SJSA1 (cell line): ENCODE measurements at places on chromosomes 2 and 18. TPM values are rescaled to one million over a fixed set of nuclear protein-coding genes. Genes with fewer than 3 reads are reported as not detected.
A peak's percentile ranks its signal among the peaks of the same experiment; 100 is the strongest.

- H3K4me3 ChIP-seq, result no peak overlapping the region
- no peak for DNase-seq
- peaks cover 4% of the 10 kb centered on the region; the same call in 1 of the 2 replicates for H3K36me3 ChIP-seq
- H3K27me3 ChIP-seq, result no peaks in the 10 kb centered on the region
- H3K4me1 ChIP-seq, result peaks cover 21% of the 10 kb centered on the region
Observed at GRCh38 chr2:135951041-135951583, 34.3 kb downstream of the DARS1 start.

GALNT3 gene
- total RNA-seq, result 2.2 TPM in 1 of 2 replicates, not detected in the other

- no peaks in the 10 kb centered on the region for H3K27me3 ChIP-seq
- no peak overlapping the region for H3K27ac ChIP-seq
- no peaks in the 10 kb centered on the region for H3K36me3 ChIP-seq
- H3K4me1 ChIP-seq, result no peaks in the 10 kb centered on the region
Observed at GRCh38 chr2:104046466-104046865, 807.4 kb upstream of the POU3F3 start.

DNA sequence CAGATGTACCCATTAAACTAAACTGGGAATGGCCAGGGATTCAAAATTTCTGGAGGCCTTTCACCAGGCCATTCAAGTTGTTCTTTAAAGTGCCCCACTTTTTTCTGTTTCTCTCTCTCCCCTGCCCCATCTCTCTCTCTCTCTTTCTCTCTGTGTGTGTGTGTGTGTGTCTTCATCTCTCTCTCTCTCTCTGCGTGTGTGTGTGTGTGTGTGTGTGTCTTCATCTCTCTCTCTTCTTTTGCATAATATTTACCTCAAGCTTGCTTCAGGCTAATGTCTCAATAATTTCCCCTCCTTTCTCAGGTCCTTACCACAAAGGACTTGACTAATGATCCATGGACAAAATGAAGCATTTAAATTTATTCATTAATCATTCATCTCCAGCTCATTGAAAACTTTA lies 164.2 kb upstream of the KLHL14 start:
- no peaks in the 10 kb centered on the region for H3K36me3 ChIP-seq
- no peaks in the 10 kb centered on the region for H3K4me1 ChIP-seq
- no peak for DNase-seq
- H3K27me3 ChIP-seq, result no peaks in the 10 kb centered on the region; the same call in 1 of the 2 replicates
- no peak overlapping the region for H3K4me3 ChIP-seq
- no peak overlapping the region for H3K27ac ChIP-seq

KLHL29 gene
- 1.1 and 1.9 TPM in 2 replicates for total RNA-seq

CD226 gene
- total RNA-seq, result 0.39 TPM in 1 of 2 replicates, not detected in the other

DNA sequence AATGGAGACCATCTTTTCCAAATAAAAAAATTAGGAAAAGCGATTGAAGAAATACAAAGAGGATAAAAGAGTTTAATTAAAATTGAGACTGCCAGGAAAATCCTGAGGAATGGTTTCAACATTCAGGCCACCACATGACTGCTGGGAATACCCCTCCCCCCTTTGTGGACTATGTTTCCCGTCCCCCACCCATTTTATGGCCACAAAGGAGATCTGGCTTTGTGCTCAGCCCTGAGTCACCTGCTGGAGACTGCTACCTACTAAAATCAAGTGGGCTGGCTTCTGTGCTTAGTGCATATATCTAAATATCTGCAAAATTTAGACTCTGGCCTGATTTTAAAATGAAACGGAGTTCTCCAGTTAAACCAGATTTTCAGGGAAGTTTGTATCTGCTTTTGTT lies 10.1 kb downstream of the RND3 start:
- H3K36me3 ChIP-seq, result peaks cover 93% of the 10 kb centered on the region
- H3K27me3 ChIP-seq, result no peaks in the 10 kb centered on the region; the same call in 1 of the 2 replicates
- peak overlapping the region; percentile 11 for H3K27ac ChIP-seq
- no peak overlapping the region for H3K4me3 ChIP-seq
- no peak for DNase-seq
- H3K4me1 ChIP-seq, result peaks cover 100% of the 10 kb centered on the region

DNA sequence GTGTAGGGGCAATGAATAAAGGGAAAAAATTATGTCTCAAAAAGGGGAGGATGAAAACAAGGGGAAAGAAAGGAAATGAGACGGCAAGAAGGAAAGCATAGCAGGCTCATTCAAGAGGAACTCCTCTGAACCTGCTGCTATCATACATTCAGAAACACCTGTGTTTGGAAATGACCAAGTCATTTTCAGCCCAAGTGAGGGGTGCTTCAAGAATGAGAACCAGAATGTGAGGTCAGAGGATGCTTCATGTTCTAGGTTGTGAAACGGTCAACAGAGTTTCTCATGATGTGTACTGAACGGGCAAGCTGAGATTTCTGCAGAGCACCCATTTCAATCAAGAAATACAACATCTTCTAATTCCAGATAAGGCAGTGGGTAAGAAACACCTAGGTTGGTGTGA lies 1367.2 kb upstream of the CELF4 start:
- DNase-seq, result no peak
- H3K36me3 ChIP-seq, result no peaks in the 10 kb centered on the region
- no peak overlapping the region for H3K27ac ChIP-seq
- H3K4me3 ChIP-seq, result no peak overlapping the region
- no peaks in the 10 kb centered on the region for H3K4me1 ChIP-seq

ZRANB3 gene
- total RNA-seq, result 3.8 and 9.3 TPM in 2 replicates

GRCh38 chr2:226791056-226791486 lies 8.5 kb downstream of the IRS1 start:
- peaks cover 48% of the 10 kb centered on the region for H3K4me1 ChIP-seq
- H3K36me3 ChIP-seq, result peaks cover 59% of the 10 kb centered on the region
- DNase-seq, result peak; percentile 83
- H3K27ac ChIP-seq, result peak overlapping the region; percentile 87
- H3K27me3 ChIP-seq, result no peaks in the 10 kb centered on the region
- peak overlapping the region; percentile 44 for H3K4me3 ChIP-seq

- H3K4me1 ChIP-seq, result peaks cover 16% of the 10 kb centered on the region
- no peak overlapping the region for H3K4me3 ChIP-seq
- H3K27me3 ChIP-seq, result no peaks in the 10 kb centered on the region
- H3K36me3 ChIP-seq, result no peaks in the 10 kb centered on the region
Observed at GRCh38 chr2:236859908-236860307, 225.8 kb upstream of the COPS8 start.

- H3K36me3 ChIP-seq, result no peaks in the 10 kb centered on the region
- peak overlapping the region; percentile 11 for H3K4me3 ChIP-seq
- peak overlapping the region; percentile 40 for H3K27ac ChIP-seq
- DNase-seq, result peak; percentile 74
- peaks cover 22% of the 10 kb centered on the region for H3K4me1 ChIP-seq
Observed at GRCh38 chr18:23237524-23238151, 102.4 kb downstream of the CABLES1 start.

IL1R1 gene
- 10.0 and 12.7 TPM in 2 replicates for total RNA-seq

SLC35F5 gene
- total RNA-seq, result 65.5 and 83.1 TPM in 2 replicates

RNF125 gene
- total RNA-seq, result not detected in 2 replicates

DNA sequence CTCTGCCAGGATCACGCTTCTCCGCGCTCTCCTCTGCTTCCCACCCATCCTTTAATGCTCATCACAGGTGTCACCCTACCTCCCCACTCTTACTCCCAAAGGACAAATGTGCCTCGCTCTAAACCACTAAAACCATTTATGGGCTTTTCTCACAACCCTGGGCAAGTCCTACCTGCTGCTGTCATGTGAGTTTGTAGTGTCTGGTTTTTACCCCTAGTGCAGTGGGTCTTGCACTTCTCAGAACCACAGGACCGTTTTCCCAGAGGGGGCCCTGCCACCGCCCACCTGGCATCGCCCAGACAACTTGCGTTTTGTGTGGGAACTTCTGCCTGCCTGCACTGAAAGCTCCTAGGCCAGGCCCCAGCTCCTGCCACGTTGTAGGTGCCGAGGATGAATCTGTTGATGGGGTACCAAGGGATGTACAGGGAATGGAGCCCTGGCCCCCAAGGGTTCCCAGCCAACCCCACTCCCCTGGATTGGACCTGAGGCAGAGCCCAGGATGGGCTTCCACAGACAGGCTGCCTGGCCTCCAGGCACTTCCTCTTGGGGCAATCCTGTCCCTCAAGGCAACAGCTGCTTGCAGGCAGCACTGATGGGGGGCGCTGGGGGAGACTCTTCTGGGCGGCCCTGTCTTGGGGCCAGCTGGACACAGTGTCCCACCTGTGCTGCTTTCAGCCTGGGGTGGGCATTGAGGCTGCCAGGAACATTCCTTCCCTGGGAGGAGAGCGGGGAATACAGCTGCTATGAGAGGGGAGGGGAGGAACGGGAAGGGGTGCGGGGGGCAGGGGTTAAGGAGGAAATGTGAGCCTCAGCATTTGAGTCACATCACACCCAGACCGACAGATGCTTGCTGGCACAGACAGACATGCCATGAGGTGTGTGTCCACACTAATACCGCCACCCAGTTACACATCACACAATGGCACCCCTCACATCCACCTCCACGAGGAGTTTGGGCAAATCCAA lies 176.3 kb downstream of the ZFP36L2 start:
- no peaks in the 10 kb centered on the region for H3K36me3 ChIP-seq
- no peak overlapping the region for H3K4me3 ChIP-seq
- H3K4me1 ChIP-seq, result peaks cover 43% of the 10 kb centered on the region
- H3K27me3 ChIP-seq, result no peaks in the 10 kb centered on the region
- H3K27ac ChIP-seq, result no peak overlapping the region
- no peak for DNase-seq

- no peaks in the 10 kb centered on the region for H3K36me3 ChIP-seq
- H3K27ac ChIP-seq, result no peak overlapping the region
- DNase-seq, result no peak
Observed at GRCh38 chr2:854460-854859, 96.2 kb upstream of the SNTG2 start.

GRCh38 chr2:96527286-96528005 lies 9.1 kb upstream of the ARID5A start:
- H3K4me1 ChIP-seq, result peaks cover 32% of the 10 kb centered on the region
- no peaks in the 10 kb centered on the region for H3K27me3 ChIP-seq
- peak overlapping the region; percentile 39 for H3K4me3 ChIP-seq

ANKRD62 gene
- not detected in 2 replicates for total RNA-seq

RELCH gene
- 17.5 and 19.4 TPM in 2 replicates for total RNA-seq
